ENCODE measurements at places on chromosomes 11 and 22.

GRCh38 chr11:79762279-79762921 lies 321.6 kb upstream of the TENM4 start:
- no peak for DNase-seq

DNA sequence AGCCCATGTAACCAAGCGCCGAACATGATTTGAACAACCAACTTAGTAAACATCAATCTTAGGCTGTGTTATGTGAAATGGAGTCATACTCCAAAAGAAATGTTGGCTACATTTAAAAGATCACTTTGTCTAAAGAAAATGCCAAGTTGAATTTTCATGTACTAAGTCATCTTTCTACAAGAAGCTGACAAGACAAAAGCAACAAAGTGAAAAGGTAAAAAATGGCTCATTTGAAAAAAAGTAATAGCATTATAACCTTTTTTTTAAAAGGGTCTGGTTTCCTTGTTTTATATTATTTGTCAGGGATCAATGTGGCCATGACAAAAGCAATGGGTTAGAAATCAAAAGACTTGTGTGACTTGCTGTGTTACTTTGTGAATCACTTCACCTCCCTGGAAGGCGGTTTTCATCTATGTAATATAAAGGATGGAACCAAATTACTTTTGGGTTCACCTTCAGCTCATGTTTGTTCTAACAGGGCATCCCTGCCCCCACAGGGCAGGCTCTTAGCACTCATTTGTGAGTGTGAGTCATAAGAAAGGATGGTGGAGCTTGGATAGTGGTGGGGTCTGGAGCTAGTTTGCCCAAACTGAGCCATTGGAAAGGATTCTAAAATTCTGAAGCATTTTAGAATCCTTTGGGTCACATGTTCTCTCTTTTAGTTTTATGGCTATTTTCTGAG lies 131.9 kb upstream of the MTMR2 start:
- no peak for DNase-seq

DNA sequence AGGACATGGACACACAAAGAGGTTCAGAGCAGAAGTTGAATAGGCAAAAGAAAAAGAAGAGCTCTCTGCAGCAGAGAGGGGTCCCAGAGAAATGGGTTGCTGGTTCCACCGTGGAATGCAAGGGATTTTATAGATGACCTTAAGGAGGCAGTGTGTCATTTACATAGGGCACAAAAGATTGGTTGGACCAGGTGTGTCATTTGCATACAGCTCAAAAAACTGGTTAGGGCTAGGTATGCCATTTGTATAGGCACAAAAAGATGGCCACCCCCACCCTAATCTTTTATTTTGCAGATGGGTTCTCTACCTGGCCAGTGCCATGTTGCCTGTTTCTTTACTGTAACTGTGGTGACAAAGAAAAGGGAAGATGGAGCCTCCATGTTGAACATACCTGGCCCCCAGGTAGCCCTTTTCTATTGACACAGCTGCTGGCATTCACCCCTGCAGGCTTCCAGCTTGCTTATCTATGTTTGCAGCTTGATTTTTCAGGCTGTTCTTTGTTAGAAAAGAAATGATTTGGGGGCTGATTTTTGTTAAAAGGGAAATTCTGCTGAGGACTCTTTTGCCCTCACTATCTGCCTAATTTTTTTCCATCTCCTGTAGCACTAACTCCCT lies 3.1 kb upstream of the CAVIN3 start:
- no peak for DNase-seq

- DNase-seq: no peak
Observed at GRCh38 chr11:46348566-46349401, 1.5 kb downstream of the DGKZ start.

GRCh38 chr22:17476838-17477237 lies 86.5 kb upstream of the SLC25A18 start:
- DNase-seq: peak; percentile 35

DNA sequence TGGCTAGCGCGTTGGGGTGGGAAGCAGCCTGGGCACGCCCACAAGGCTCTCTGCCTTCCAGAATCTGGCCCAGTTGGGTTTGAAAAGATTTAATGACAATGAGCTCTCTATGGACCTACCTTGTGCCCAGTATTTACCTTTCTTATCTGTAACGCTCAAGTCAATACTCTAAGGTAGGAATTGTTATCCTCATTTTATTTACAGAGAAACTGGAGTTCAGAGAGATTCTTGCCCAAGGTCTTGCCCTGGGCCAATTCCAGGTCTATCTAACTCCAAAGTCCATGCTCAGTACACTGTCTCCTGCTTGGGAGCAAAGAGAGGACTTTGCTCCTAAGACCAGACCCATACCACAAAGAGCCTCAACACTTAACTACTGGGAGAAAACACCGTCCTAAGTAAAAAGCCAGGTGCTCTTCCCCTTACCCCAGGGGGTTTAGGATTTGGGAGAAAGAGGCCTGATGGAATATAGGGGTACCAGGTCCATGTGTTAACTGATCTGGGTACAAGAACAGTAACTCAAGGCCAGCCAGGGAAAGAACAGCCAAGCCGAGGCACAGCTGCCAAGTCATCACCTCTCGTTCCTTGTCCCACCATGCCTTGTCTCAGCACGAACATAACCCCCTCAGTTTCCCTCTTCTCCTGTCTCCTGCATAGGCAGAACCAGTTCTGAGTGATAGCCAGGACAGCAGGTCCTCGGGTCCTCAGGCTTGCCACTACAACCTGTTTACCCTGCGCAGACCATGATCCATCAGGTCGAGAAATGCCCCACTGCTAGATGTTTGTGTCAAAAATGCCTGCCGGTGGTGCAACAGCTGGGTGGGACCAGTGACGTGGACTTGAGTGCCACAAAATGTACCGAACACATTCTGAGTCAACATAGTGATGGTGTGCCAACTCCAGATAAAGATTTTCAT lies 14.6 kb downstream of the APOA4 start:
- no peak for DNase-seq

DNA sequence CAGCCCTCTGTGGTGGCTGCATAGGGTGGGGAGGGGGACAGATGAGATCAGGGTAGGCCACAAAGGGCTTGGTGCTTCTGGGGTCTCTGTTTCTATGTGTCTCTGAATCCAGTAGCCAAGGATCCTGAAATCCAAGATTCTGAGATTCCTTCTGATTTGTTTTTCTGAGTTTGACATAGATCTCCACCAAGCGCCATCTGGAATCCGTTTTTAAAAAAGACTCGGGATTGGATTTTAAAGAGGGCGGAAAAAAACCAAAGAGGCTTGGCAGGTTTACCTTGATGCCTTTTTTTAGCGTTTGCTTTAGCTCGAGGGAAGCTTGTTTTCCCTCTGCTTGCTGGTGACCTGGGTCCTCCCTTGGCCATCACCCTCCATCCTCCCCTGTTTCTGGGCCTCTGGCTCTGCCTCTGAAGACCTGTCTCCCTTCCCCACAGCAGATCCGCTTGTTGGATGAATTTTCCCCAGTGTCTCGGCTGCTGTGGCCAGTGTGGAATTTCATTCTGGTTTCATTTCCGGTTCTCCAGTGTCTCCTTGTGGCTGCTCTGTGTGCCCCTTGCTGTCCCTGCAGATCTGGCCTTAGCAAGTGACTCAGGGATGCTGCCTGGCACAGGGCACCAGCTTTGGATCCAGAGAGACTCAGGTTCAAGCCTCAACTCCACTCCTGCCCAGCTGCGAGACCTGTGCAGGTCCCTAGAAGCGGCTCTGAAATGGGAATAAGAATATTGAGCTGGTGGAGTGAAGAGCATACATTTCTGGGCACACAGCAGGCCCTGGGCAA lies 15.1 kb downstream of the SYNGR1 start:
- DNase-seq: peak; percentile 26

GRCh38 chr11:70212227-70212811 lies 9.2 kb downstream of the FADD start:
- peak; percentile 17 for DNase-seq

- peak; percentile 16 for DNase-seq
Observed at GRCh38 chr11:125348674-125349309, 147.3 kb downstream of the FEZ1 start.

- no peak for DNase-seq
Observed at GRCh38 chr11:69501891-69502860, 20.7 kb downstream of the LINC01488 start.

GRCh38 chr22:23072077-23072910 lies 2.0 kb downstream of the GNAZ start:
- no peak for DNase-seq

DNA sequence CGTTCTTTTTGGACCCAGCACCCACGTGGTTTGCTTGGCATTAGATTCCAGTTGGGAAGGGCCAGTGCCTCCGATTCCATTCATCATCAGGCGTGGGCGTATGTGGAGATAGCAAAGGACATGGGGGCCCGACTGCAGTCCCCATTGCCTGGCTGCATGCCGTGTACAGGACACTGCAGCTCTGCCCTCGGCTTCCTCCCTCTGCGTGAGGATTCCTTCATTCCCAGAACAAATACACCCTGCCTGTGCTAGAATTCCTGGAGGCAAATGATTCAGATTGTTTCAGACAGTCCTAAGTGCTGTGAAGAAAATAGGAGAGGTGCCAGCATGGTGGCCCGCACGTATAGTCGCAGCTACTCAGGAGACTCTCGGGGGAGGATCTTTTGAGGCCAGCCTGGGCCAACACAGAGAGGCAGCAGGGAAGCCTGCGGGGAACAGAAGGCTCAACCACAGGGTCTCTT lies 15.4 kb downstream of the DERL3 start:
- DNase-seq: no peak

- DNase-seq: no peak
Observed at GRCh38 chr11:1759851-1760220, 3.9 kb downstream of the CTSD start.

DNA sequence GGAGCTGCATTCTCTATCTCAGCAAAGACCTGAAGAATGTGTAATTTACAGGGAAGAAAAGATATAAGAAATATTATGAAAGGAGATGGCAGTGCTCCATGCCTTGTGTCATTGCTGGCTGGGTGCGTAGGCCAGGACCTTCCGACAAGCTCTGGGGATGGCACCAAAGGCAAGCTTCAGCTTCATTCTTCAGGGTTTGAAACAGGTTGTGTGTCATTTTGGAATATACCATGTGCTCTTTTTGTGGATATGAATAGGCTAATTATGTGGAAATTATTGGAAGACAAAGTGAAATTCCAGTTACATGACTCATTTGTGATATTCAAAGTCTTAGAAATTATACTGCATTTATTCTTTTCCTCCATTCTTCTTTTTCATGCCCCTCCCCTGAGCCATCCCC lies 5.7 kb upstream of the KIRREL3 start:
- DNase-seq: no peak

- no peak for DNase-seq
Observed at GRCh38 chr11:99614352-99614751, 593.6 kb downstream of the CNTN5 start.

DNA sequence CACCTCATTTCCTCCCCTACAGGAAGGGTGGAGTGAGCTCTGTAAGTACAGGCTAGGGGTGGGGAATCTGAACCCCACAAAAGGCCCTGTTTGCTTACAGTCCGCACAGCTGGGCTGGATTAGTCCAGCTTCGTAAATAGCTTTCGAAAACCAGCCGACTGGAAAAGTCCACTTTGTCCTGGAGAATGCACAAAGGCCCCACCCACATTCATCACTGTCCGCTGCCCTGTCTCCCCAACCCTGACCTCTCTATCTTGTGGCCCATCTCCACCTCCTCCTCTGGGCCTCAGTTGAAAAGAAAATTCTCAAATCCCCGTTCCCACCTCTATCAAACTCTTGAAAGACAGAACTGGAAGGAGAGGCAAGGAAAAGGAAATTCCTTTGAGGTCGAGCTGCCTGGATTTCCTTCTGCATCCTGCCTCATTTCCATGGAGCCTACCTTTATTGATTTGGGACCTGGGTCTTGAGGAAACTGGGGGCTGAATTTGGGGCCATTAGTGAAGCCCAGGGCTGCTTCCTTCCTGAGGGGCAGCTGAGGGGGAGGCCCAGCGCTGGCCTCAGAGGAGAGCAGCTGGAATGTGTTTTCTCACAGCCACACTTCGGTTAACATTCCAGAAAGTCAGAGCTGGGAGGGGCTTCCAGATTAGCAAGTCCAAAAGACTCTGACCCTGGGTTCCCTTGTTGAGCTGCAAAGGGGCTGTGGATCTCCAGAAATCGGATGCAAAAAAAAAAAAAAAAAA lies 147.6 kb downstream of the FBXO7 start:
- no peak for DNase-seq

GRCh38 chr11:2537896-2538724 lies 93.3 kb downstream of the KCNQ1 start:
- no peak for DNase-seq

- no peak for DNase-seq
Observed at GRCh38 chr22:49715450-49715849, 112.2 kb downstream of the BRD1 start.

GRCh38 chr11:57340039-57340615 lies 2.0 kb downstream of the P2RX3 start:
- no peak for DNase-seq

DNA sequence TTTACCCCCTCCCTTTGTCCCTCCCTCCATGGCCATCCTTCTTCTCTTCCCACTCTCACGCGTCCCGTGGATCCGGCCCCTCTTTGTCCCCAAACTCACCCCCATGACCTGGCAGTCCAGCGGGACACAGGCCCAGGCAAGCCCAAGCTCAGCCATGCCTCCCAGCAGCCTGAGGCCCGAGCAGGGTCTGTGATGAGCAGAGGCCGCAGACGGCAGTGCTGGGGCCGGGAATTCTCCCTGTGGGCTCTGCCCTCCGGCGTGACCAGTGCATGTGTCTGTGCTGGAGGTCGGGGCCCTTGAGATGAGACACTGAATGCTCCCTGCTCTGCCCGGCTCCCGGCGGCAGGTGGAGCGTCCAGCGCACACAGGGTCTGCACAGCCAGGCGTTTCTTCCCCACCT lies 237.9 kb downstream of the BRD1 start:
- no peak for DNase-seq

DNA sequence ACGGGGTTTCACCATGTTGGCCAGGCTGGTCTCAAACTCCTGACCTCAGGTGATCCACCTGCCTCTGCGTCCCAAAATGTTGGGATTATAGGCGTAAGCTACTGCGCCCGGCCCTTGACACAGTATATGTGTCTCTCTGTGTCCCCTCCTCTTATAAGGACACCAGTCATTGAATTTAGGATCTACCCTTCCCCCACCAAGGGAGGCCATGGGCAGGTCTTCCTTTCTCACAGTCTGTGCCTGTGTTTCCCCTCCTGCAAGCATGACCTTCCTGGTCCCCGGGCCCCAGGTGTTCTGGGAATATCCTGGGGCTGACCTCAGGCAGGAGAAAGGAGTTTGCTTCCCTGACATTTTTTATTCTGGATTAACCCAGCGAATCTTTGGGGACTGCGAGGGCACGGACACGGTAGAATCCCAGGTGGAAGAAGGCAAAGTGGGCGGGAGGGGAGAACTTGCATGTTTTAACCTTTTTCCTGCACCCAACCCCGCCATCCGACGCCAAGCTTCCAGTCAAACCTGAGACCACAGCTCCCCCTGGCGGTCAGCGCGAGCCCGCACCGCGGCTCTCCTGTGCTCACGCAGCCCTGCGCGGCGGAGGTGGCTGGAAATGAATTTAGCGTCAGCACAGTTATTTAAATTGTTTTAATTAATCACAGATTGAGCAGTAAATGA lies 42.1 kb upstream of the ISX start:
- DNase-seq: peak; percentile 42

DNA sequence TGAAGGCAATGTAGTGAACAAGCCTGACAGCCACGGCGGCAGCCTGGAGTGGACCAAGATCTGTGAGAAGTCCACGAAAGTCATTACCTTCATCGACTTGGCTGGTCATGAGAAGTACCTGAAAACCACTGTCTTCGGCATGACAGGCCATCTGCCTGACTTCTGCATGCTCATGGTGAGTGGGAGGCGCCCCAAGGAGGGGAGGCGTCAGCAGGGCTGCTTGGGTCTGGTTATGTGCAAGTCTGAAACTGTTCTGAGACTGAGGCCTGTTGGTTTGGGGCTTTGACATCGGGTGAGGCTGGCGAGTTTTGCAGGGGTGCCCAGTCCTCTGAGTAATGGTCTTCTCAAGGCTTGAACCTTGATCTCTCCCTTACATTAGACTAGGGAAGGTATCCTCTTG lies 11.1 kb downstream of the GTPBP1 start:
- no peak for DNase-seq

GRCh38 chr11:110072930-110073329 lies 20.3 kb upstream of the ZC3H12C start:
- peak; percentile 47 for DNase-seq

Data from inflammatory macrophage treated with lipopolysaccharide for 4 hours (primary cell).